ENCODE measurements at places on chromosomes 5 and 9. TPM values are rescaled to one million over a fixed set of nuclear protein-coding genes. Genes with fewer than 3 reads are reported as not detected.

Gene IFNA13
- not detected for total RNA-seq

Gene SLC2A8
- total RNA-seq = 11.4 TPM

Gene BARHL1
- not detected for total RNA-seq

- H3K36me3 ChIP-seq = no peaks in the 10 kb centered on the region
- no peak for DNase-seq
- H3K4me3 ChIP-seq = no peak overlapping the region
- no peaks in the 10 kb centered on the region for H3K4me1 ChIP-seq
- H3K27ac ChIP-seq = no peak overlapping the region
Observed at GRCh38 chr9:88056876-88057275, 81.4 kb downstream of the SPATA31C2 start.

- no peak overlapping the region for H3K27ac ChIP-seq
- H3K4me3 ChIP-seq = no peak overlapping the region
- no peak for DNase-seq
- no peaks in the 10 kb centered on the region for H3K36me3 ChIP-seq
Observed at GRCh38 chr5:170190436-170191134, 42.2 kb upstream of the C5orf58 start.

GRCh38 chr9:4397917-4398316, 92.4 kb upstream of the SLC1A1 start:
- H3K27me3 ChIP-seq = no peaks in the 10 kb centered on the region
- H3K4me1 ChIP-seq = no peaks in the 10 kb centered on the region
- no peak overlapping the region for H3K27ac ChIP-seq
- H3K36me3 ChIP-seq = no peaks in the 10 kb centered on the region
- DNase-seq = no peak

GRCh38 chr5:40587376-40587775, 92.3 kb upstream of the PTGER4 start:
- DNase-seq = no peak
- no peaks in the 10 kb centered on the region for H3K4me1 ChIP-seq
- no peak overlapping the region for H3K4me3 ChIP-seq
- no peaks in the 10 kb centered on the region for H3K36me3 ChIP-seq
- H3K27ac ChIP-seq = no peak overlapping the region
- H3K27me3 ChIP-seq = no peaks in the 10 kb centered on the region

GRCh38 chr5:128539038-128539429, 989 bp upstream of the FBN2 start:
- no peaks in the 10 kb centered on the region for H3K36me3 ChIP-seq
- DNase-seq = peak; percentile 22
- peak overlapping the region; percentile 65 for H3K4me3 ChIP-seq
- no peak overlapping the region for H3K27ac ChIP-seq
